ENCODE measurements at places on chromosomes 16 and 17. TPM values are rescaled to one million over a fixed set of nuclear protein-coding genes. Genes with fewer than 3 reads are reported as not detected.

The AOC2 gene
- 4.2 TPM for total RNA-seq

The DLX3 gene
- not detected for total RNA-seq

The ZFHX3 gene
- 0.88 TPM for total RNA-seq

The PTGES3L gene
- 0.66 TPM for total RNA-seq

The CBX4 gene
- 18.5 TPM for total RNA-seq

DNA sequence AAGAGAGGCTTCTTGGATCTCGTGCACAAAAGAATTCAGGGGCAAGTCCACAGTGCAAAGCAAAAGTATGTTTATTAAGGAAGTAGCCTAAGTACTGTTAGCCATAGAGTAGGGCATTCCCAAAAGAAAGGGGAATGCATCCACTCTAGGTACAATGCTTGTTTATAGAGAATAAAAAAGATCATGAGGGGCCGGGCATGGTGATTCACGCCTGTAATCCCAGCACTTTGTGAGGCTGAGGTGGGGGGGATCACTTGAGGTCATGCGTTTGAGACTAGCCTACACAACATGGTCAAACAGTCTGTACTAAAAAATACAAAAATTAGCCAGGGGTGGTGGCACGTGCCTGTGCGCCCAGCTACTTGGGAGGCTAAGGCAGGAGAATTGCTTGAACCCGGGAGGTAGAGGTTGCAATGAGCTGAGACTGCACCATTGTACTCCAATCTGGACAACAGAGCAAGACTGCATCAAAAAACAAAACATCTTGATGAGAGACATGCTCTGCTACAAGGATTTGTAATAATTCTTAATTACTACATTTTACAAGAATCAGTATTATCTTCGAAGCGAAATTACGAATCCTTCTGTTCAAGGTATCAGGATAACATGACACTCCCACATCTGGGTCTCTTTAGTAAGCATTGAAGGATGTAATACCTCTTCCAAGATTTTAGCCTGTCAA lies 191.6 kb downstream of the CPPED1 start:
- no peak overlapping the region for H3K4me3 ChIP-seq
- peaks cover 15% of the 10 kb centered on the region for H3K4me1 ChIP-seq
- H3K27me3 ChIP-seq, result peaks cover 2% of the 10 kb centered on the region
- H3K27ac ChIP-seq, result no peak overlapping the region
- no peak for DNase-seq

GRCh38 chr16:69927056-69927757 lies 23.9 kb upstream of the CLEC18A start:
- no peaks in the 10 kb centered on the region for H3K4me1 ChIP-seq
- H3K27me3 ChIP-seq, result no peaks in the 10 kb centered on the region
- no peak overlapping the region for H3K4me3 ChIP-seq
- H3K27ac ChIP-seq, result no peak overlapping the region

DNA sequence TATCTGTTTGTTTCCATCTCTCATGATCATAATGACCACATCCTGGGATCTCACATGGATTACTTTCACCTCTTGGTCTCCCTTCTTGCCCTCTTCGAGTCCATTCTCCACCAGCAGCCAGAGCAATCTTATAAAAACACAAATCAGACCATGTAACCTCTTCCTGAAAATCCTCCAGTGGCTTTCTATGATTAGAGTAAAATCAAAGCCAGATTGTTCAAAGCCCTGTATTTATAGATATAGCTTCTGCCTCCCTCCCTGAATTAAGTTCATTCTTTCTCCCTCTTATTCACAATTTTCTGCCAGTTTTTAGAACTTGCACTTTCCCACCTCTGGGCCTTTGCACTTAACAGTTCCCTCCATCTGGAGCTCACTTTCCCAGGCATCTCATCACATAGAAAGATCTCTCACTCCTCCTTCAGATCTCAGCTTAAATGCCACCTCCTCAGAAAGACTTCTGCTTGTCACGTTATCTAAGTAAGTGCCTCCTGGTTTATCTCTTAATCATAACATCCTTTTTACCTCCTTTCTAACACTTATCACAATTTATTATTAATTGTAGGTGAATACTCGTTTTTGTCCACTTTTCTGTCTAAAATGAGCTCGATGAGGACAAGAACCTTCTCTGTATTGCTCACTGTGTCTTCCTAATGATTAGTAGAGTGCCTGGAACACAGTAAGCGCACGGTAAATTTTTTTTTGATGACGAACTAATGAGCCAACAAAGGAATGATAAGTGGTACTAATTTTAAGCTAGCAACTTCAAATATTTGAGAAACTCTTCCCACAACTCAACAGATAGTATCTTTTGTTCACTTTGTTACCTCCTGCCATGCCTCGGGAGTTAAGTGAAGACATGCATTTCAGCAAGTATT lies 80.5 kb downstream of the CYB561 start:
- DNase-seq, result no peak
- H3K27ac ChIP-seq, result no peak overlapping the region
- no peak overlapping the region for H3K4me3 ChIP-seq
- no peaks in the 10 kb centered on the region for H3K36me3 ChIP-seq

DNA sequence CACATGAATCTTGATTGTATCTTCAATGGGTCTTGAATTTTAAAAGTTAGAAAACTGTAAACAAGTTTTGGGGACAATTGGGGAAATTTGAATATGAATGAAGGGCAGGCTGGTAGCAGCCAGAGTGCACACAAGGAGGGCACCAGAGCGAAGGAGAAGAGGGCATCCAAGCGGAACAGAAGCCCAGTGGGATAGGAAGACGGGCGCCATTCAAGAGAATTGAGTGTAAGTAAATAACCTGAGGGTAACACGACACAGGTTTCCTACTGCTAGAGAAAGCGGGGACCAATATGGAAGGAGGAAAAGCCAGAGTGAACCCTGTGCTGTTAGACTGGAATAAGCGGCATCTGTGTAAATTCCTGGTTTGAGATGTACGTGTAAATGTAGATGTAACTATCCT lies 115.1 kb upstream of the CCL2 start:
- H3K27me3 ChIP-seq, result peaks cover 12% of the 10 kb centered on the region
- H3K4me1 ChIP-seq, result no peaks in the 10 kb centered on the region
- no peak overlapping the region for H3K4me3 ChIP-seq
- H3K27ac ChIP-seq, result no peak overlapping the region
- DNase-seq, result no peak

DNA sequence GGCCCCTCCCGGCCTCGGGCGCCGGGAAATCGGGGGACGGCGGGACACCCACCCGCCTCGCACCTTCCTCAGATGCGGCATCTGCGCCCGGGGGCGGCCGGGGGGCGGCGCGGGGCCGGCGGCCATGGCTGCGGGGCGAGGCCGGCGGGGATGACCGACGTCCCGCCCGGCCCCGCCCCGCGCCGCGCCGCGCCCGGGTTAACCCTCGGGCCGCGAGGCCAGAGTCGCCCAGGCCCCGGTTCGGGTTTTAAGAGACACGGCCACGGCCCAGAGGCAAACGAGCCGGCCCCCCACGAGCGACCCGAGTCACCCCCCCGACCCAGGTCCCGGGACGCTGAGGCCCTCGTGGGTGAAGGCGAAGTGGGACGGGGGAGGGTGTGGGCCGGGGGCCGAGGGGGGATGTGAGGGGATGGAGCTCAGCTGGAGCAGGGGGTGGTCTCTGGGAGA lies at the start of gene RGS11:
Gene RGS11 (minus strand): TSS at position 159 of the 447 bp plus-strand sequence. CDS start 33 bp downstream, at position 126.
- no peak for DNase-seq
- H3K4me1 ChIP-seq, result peaks cover 3% of the 10 kb centered on the region
- H3K36me3 ChIP-seq, result no peaks in the 10 kb centered on the region
- H3K27ac ChIP-seq, result no peak within 1 kb of the TSS

DNA sequence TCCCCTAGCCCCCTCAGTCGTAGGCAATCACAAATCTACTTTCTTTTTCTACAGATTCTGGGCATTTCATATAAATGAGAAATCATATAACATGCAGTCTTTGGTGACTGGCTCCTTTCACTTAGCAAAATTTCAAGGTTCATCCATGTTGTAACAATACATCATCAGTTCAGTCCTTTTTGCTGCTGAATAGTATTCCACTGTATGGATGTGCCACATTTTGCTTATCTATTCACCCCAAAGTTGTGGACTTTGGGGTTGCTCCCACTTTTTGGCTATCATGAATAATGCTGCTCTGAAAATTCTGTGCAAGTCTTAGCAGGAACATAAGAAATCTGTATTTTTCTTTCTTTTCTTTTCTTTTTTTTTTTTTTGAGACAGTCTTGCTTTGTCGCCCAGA lies 39.0 kb downstream of the MRM1 start:
- DNase-seq, result no peak
- no peaks in the 10 kb centered on the region for H3K36me3 ChIP-seq
- H3K27ac ChIP-seq, result no peak overlapping the region
- no peak overlapping the region for H3K4me3 ChIP-seq
- peaks cover 9% of the 10 kb centered on the region for H3K4me1 ChIP-seq

DNA sequence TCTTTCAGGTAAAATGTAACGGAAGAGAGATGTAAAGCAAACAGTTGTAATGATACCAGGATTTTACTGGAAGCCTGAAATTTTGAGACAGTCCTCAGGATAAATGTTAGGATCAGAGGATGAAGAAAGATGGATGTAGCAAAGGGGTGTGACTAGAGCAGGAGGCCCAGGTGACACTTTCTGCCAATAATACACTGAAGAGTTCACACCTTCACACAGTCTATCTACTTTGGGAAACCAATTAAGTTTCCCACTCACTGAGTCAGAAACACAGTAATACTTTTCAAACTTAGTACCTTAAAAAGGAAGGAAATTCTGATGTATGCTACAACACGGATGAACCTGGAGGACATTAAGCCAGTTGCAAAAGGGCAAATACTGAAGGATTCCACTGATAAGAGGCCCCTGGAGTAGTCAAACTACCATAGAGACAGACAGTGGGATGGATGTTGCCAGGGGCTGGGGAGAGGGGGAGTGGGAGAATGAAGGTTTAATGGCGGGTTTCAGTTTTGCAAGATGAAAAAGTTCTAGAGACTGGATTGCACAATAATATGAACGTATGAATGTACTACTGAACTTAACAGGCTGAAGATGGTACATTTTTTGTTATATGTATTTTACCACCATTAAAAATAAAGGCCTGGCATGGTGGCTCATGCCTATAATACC lies 62.3 kb downstream of the CYTH1 start:
- H3K4me1 ChIP-seq, result peaks cover 78% of the 10 kb centered on the region
- H3K27me3 ChIP-seq, result no peaks in the 10 kb centered on the region
- H3K36me3 ChIP-seq, result peaks cover 6% of the 10 kb centered on the region
- H3K4me3 ChIP-seq, result peak overlapping the region; percentile 50
- peak overlapping the region; percentile 88 for H3K27ac ChIP-seq

- DNase-seq, result no peak
- H3K4me1 ChIP-seq, result peaks cover 2% of the 10 kb centered on the region
- no peak overlapping the region for H3K27ac ChIP-seq
- no peaks in the 10 kb centered on the region for H3K36me3 ChIP-seq
- H3K27me3 ChIP-seq, result peaks cover 8% of the 10 kb centered on the region
- H3K4me3 ChIP-seq, result no peak overlapping the region
Observed at GRCh38 chr17:28491286-28491685, 14.9 kb upstream of the FOXN1 start.

DNA sequence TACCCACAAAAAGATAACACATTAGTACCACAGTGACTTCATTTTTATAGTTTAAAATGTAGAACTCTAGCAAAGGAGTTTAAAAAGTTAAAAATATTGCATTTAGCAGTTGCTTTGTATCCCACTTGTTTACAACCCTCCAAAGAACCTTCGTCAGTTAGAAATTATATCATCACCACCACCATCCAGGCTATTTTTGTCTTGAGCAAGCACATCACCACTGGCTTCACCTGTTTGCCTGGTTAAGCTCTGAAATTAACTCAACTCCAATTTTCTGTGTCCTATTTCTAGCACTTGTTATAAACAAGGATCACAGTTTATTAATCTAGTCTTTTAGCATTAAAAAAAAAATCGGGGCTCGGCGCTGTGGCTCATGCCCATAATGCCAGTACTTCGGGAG lies 6.1 kb downstream of the GLYR1 start:
- peaks cover 6% of the 10 kb centered on the region for H3K4me1 ChIP-seq
- H3K4me3 ChIP-seq, result no peak overlapping the region
- DNase-seq, result no peak

- H3K27me3 ChIP-seq, result no peaks in the 10 kb centered on the region
- no peak overlapping the region for H3K27ac ChIP-seq
- H3K36me3 ChIP-seq, result peaks cover 23% of the 10 kb centered on the region
Observed at GRCh38 chr17:32161029-32161428, 18.7 kb downstream of the RHOT1 start.

GRCh38 chr17:81923302-81924260 lies 4.0 kb downstream of the MAFG start:
- H3K4me1 ChIP-seq, result peaks cover 36% of the 10 kb centered on the region
- no peaks in the 10 kb centered on the region for H3K27me3 ChIP-seq
- DNase-seq, result no peak
- no peak overlapping the region for H3K27ac ChIP-seq
- peaks cover 18% of the 10 kb centered on the region for H3K36me3 ChIP-seq

DNA sequence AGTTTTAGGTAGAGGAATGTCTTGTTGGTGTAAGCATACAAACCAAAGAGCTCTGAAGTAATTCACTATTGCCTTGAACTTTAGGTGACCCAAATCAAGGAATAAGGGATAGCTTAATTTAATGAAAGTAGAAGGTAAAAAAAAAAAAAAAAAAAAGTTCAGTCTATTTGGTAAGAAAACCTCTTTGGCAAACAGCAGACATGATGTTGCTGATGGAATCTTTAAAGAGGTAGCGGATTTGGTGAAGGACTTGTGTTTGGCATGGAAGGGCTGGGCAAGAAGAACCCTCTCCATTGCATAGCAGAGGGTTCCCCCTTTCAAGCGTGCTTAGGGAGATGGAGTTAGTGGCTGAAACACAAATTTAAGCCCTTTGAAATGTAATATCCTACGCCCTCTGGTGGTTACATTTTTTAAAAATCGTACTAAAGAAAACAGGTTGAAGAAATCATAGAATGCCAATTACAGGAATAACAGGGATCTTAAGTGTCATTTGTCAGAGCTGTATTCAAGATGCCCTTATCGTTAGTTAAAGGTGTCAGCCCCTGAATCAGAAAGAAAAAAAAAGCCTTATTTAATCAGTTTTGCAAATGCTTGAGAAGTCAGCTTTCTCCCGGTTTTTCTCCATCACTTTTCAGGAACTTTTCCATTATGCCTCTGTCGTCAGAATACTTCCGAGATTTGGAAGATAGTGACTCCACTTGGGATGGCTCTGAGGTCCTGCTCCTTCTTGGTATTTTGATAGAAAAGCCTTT lies 383.1 kb downstream of the KCNJ2 start:
- DNase-seq, result peak; percentile 56
- H3K4me3 ChIP-seq, result no peak overlapping the region
- no peaks in the 10 kb centered on the region for H3K4me1 ChIP-seq
- no peak overlapping the region for H3K27ac ChIP-seq
- H3K27me3 ChIP-seq, result no peaks in the 10 kb centered on the region
